Activated naive CD4-positive, alpha-beta T cell treated with anti-CD3 and anti-CD28 coated beads, Interleukin-2, amount 50 U/mL, for 72 hours (primary cell): ENCODE measurements at places on chromosomes 6 and 20. TPM values are rescaled to one million over a fixed set of nuclear protein-coding genes. Genes with fewer than 3 reads are reported as not detected.

The PDYN gene
- not detected for total RNA-seq

The CARMIL1 gene
- 13.4 TPM for total RNA-seq

The TRDN gene
- not detected for total RNA-seq

The LY6G6C gene
- not detected for total RNA-seq

The GDAP1L1 gene
- not detected for total RNA-seq
